ENCODE measurements at places on chromosomes 7 and 10.

DNA sequence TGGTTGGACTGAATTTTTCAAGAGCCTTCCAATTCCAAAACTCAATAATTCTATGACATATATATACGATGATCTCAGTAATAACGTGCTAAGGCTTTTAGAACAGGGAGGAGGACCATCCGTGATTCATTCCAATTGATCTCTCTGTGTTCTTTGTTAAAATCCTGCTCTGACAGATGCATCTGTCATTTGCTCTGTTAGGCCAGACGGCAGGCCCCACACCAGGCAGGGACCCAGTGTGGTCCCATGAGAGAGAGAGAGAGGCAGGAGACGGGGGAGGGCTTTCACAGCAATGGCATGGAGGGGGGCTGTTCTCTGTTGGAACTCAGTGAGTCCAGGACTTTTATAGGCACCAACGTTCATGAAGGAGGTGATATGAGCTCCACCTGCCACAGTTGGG lies 160.0 kb upstream of the INSYN2A start:
- no peak for DNase-seq

- DNase-seq: no peak
These were observed 44.3 kb downstream of the CLEC2L start for GRCh38 chr7:139567647-139568345.

DNA sequence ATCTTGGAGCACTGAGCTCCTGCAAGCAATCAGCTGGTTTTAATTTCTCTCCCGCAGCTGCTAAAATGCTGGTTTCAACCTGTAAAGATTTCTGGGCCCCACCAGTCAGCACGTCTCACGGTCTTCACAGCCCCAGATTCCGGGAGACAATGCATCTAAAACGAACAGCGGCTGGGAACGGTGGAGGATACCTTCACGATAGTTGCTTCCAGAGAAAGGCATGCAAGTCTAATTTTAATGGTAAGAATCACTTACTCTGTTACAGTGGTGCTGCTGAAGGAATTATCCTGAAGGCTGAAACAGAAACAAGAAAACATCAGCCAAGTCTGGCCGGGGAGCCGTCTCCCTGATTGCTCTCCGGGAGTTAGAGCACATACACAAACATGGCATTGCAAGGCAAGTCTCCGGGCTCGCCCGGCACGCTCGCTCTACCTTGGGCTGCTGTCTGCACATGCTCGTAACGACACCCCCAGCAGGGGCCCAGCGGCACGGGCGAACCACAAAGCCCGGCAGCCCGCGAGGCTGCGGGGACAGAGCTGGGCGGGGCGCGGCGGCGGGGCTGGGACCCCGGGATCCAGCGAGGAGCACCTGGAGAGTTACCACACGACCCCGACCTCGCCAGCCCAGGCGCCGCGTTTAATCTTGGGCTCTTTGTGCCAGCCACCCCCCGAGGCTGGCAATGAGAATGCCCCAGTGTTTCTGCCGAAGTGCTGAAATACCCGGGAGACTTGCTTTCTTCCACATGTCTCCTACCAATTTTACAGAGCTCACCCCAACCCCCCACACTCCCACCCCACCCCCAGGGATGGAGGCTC lies at the start of gene FAM13C:
FAM13C (minus strand) TSS at position 406 of the 815 bp plus-strand sequence; CDS start at position 317, 89 bp downstream.
- DNase-seq: no peak

DNA sequence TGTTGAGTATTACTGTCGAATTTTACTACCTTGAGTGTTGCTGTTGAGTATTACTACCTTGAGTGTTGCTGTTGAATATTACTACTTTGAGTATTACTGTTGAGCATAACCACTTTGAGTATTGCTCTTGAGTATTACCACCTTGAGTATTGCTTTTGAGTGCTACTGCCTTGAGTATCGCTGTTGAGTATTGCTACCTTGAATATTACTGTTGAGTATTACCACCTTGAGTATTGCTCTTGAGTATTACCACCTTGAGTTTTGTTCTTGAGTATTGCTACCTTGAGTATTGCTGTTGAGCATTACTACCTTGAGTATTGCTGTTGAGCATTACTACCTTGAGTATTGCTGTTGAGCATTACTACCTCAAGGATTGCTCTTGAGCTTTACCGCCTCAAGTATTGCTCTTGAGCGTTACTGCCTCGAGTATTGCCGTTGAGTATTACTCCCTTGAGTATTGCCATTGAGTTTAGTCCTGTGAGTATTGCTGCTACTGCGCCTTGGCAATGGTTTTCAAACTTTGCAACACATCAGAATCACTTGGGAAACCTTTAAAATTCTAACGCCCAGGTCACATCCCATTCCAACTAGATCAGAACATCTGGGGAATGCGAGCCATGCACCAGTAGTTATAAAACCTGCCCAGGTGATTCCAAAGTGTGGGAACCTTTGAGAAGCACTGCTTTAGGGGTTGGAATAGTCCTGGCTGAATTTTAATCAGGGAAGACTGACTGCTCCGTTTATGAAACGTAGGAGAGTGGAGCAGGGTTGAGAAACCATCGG lies 61.7 kb downstream of the TCF7L2 start:
- DNase-seq: no peak

GRCh38 chr7:68840991-68841390 lies 757.3 kb upstream of the AUTS2 start:
- no peak for DNase-seq

DNA sequence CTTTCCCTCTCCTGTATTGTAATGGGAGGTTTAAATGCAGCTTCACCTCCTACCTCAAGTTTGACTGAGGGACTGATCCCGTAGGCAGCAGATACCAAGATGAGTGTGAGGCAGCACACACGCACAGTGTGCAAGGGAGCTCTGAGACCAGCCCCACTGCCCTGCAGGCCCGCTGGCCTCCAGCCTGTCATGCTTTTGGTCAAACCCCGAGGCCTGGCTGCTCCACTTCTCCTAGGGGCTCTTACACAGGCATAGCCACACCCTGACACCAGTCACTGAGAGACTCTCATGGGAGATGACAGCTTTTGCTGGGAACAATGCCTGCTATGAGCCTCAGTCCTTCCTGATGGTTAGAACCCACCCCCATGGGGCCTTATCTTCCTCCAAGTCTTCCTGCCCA lies 27.6 kb downstream of the DRGX start:
- DNase-seq: no peak

GRCh38 chr7:112097524-112097923 lies 108.7 kb downstream of the DOCK4 start:
- no peak for DNase-seq

GRCh38 chr7:101536668-101537067 lies 92.4 kb downstream of the MYL10 start:
- DNase-seq: no peak

DNA sequence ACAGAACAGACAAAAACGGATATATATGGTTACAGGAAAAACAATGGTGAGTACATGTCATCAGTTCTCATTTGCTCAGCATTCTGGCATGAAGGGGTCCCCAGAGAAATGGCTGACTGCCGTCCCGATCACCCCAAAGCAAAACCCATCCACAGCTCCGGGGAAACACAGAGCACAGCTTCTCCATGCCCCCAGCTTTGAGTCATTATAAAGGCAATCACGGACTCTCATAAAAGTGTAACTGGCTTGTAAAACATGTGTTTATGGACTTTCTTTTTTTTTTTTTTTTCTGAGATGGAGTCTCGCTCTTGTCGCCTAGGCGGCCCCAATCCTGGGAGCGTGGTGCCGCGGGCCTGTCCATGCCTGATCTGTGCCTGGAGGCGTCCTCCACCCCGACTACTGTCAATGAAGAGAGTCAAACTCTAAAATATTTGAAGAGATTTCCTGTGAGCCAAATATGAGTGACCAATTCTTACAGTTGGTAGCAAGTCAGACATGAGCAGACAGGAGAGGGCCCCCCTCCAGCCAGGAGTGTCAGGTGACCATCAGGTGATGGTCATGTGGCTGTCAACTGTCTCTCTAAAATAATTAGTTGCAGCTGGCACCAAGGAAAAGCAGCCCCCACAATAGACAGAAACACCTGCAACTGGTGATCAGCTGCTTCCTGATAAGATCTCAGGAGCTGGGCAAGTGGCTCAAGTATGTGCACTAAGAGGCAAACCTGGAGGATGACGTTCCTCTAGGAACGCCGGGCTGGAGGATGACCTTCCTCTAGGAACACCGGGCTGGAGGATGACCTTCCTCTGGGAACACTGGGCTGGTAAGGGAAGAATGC lies 21.7 kb upstream of the NOM1 start:
- no peak for DNase-seq

GRCh38 chr7:2024567-2024918 lies 208.2 kb downstream of the MAD1L1 start:
- no peak for DNase-seq

- no peak for DNase-seq
These were observed 325.5 kb downstream of the PAXIP1 start for GRCh38 chr7:154677454-154677853.

DNA sequence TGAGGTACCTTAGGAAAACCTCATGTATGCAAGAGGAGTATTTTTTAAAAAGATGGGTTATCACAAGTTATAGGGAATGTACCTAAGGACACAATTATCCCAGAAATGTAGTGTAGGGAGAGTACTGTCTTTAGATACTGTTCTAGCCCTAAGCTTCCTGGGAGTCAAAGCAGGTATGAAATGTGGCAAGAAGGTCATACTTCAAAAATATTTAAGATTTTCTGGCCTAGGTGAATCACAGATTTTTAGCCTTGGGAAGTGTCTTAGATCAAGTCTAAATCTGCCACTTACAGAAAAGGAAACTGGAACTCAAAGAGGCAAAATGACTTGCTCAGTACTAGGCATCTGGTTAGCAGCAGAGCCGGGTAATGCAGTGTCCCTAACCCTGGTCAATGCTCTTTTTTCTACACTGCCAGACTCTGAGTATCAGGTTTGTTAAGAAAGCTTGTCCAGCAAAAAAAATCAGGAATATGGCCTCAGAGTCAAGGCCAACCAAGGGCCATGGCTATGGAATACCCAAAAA lies 13.9 kb downstream of the PIK3AP1 start:
- DNase-seq: no peak

DNA sequence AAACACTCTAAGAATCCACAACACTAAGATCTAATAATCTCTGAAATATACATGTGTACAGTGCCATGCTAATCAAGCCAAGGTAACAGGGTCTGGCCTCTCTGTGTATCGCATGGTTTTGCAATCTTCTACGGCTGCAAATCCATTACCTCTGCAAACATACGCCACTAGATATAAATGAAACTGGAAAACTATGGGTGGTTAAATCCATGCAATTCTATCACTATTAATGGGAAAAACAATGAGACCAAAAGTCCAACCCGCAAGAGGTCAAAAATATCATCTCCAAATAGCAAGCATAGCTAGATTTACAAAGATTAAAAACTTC lies 23.0 kb downstream of the SGCE start:
- no peak for DNase-seq

DNA sequence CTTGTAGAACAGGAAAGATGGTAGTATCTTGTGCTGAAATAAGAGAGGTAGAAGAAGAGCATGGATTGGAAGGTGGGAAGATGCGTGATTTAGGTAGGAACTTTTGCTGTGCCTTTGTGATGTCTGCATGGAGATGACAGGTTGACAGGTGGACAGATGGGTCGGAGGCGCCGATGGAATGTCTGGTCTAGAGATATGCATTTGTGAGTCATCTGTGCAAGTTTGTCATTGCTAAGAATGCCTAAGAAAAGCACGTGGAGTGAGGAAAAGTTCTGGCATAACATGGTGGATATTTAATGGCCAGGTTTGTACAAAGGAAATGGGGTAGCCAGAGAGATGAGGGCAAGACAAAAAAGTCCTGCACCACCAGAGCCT lies 76.0 kb upstream of the ARMC3 start:
- no peak for DNase-seq

Measured in stimulated activated CD8-positive, alpha-beta memory T cell treated with anti-CD3 and anti-CD28 coated beads, Interleukin-15, amount 100 ng/mL, for 24 hours (primary cell).